ENCODE measurements at places on chromosomes 1 and 21. TPM values are rescaled to one million over a fixed set of nuclear protein-coding genes. Genes with fewer than 3 reads are reported as not detected.

GRCh38 chr1:219772265-219773036, 155.9 kb downstream of the SLC30A10 start:
- no peak for DNase-seq

DNA sequence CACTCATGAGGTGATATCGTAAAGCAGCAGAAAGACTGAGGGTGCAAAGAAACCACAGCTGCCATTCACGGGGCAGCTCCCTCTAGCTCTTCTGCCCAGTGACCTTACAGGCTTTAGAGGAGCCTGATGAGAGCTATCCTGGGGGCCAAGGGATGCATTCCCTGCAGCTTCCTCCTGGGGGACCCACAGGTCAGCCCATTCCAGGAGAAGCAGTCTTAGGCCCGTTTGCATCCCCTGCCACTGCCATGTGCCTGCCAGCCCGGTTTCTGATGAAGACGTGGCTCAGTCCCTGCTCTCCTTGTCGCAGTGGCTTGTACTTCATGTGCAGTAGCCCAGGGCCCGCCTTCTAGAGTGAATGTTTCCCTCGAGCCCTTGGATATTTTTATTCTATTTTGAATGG, 22.8 kb downstream of the ATP5PO start:
- DNase-seq = no peak

DNA sequence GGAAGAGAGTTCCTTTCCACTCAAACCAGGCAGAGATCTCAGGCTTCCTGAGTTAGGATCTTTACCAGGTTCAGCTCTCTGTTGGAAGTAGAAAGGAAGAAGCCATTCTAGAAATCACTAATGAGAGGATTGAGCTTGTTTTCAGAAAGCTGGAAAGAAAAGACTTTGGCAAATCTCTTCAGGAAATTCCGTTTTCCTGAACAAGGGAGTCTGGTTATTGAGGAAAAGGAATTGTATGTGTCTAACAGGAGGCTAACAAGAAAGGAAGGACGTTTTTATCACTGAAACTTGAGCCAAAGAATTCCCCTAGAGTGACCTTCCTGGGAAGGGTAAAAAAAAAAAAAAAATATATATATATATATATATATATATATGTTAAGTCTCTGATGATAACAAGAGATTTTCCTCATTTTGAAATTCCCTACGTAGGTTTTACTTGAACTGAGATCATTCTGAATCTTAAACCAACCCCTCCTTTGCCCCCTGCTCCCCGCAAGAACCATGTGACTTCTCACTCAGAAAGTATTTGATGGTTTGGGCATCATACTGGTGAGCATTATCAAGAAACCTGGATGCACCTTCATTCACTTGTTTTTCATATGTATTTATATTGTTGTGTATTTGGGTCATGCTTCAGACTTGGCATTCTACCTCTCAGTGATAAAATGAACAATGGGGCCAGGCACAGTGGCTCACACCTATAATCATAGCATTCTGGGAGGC, 98.4 kb upstream of the BMP8A start:
- no peak for DNase-seq

GRCh38 chr1:74436078-74436477, 76.3 kb downstream of the LRRC53 start:
- no peak for DNase-seq

The GBP6 gene
- not detected for total RNA-seq
